ENCODE measurements at places on chromosomes 5 and 9.

GRCh38 chr9:97970165-97970564 is 13.0 kb upstream of the ANP32B start:
- DNase-seq: no peak

- no peak for DNase-seq
These were observed 203.9 kb downstream of the PLK2 start for GRCh38 chr5:58255970-58256369.

DNA sequence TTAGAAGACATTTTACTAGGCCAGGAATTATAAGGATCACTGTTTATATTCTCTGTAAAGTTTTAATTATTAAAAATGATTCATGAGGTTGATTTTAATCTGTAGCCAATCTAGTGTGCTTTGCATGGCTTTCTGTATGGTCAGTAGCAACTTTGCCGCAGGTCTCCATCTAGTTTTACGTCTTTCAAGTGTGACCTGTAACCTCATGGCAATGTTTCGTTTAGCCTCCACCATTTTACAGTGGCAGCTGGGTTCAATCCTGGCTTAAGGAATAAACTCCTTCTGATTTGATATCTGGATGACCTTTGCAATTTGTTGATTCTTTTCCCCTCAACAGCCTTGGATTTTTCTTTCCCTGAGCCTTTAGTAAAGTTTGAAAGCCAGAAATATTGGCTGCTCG is 434.5 kb upstream of the CDH9 start:
- DNase-seq: no peak

DNA sequence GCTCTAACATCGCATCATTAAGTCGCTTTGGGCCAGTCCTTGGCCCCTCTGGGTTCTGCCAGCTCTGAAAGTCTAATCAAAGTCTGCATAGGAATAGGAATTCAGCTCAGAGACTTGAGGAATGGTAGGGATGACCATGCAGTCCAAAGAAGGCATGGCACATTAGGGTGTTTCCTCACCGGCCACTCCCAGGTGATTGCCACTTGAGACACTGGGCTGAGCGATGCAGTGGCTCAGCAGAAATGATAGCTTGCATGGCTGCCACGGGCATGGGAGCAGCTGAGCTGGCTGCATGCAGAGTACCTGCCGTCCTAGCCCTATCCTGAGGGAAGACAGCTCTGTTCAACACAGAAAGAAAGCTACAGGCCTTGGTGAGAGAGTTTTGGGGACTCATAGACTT is 28.8 kb downstream of the AFAP1L1 start:
- DNase-seq: no peak
